ENCODE measurements at places on chromosomes 6 and 20.

GRCh38 chr6:125406741-125407140 is 105.0 kb upstream of the HDDC2 start:
- no peak for DNase-seq

DNA sequence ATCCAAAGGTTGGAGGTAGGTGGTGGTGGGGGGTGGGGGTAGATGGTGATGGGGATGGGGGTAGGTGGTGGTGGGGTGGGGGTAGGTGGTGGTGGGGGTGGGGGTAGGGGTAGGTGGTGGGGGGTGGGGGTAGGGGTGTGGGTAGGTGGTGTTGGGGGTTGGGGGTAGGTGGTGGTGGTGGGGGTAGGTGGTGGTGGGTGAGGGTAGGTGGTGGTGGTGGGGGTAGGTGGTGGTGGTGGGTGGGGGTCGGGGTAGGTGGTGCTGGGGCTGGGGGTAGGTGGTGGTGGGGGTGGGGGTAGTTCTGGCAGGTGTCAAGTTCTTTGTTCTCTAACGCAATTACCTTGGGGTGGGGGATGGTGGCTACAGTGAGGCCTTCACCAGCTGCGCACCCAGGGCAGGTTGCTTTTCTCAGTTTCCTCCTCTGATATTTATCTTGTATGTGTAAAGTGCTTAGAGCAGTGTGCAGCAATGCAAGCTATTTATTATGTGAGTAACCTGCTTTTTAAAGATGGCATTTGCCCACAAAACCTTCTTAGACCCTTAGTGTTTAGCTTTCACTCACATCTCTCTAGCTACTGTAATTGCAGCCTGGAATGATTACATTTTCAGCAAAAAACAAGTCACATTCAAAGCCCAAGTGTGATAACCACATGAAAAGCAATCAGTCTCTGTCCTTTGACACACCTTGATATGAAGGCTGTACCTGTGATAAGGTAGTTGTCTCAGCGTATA is 8.2 kb upstream of the CCDC167 start:
- DNase-seq, result no peak

DNA sequence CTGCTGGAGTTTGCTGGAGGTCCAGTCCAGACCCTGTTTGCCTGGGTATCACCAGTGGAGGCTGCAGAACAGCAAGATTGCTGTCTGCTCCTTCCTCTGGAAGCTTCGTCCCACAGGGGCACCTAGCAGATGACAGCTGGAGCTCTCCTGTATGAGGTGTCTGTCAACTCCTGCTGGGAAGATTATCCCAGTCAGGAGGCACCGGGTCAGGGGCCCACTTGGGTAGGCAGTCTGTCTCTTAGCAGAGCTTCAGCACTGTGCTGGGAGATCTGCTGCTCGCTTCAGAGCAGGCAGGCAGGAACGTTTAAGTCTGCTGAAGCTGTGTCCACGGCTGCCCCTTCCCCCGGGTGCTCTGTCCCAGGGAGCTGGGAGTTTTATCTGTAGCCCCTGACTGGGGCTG is 96.8 kb upstream of the SLC35F1 start:
- DNase-seq, result no peak

DNA sequence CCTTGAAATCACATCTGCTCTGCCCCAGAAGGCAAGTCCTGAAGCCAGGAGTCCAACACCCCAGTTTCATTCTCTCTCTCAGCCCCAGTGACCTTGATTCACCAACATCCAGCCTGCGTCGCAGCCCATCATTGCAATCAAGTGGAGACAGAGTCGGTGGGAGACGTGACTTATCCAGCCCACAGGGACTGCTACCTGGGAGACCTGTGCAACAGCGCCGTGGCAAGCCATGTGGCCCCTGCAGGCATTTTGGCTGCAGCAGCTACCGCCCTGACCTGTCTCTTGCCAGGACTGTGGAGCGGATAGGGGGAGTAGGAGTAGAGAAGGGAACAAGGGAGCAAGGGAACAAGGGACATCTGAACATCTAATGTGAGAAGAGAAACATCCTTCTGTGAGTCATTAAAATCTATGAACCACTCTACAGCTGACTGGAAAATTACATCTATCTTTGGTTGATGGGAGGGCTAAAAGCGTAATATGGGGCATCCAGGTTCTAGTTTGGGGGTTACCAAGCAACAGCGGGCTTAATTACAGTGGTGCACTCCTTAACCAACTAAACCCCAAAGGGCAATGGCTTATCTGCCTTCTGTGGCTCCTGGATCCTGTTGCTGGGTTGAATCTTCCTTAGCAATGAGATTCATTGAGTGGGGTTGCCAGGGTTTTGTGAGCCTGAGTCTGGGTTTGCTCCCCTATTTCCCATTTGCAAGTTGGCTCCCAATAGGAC is 2.5 kb downstream of the LY6G6D start:
- no peak for DNase-seq

DNA sequence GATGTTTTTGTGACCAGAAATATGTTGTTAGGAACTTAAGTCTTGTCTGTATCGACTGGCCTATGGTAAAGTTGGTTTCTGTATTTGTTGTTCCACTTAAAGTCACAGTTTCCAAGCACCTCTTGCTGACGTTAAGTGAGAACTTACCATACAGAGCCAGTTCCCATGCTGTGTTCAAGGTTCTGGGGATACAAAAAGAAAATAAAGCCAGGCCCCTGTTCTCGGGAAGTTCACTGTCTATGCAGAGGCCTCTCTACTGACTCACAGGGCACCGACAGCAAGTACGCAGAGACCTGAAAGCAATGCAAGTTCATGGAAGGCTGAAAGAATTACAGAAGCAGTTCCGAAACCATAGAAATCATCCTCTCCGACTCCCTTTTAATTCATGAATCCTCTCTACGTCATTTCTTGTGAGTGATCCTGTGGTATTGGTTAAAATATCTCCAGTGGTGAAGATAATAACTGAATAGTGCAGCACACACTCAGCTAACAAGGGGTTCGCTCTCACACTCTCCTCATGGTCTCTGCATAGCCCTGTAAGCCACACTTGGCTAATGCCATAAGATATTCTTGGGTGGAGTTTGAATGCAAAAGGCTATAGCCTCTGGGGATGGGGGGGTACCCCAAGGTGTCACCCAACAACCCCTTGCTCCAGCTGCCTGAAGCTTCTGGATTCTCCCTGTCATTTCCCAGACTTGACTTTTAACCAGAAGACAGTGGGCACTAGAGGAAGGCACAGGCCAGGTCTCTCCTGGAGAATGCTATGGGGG is 91.2 kb upstream of the EXOC2 start:
- DNase-seq, result no peak

GRCh38 chr6:74369556-74369993 is 673.6 kb downstream of the CD109 start:
- no peak for DNase-seq

DNA sequence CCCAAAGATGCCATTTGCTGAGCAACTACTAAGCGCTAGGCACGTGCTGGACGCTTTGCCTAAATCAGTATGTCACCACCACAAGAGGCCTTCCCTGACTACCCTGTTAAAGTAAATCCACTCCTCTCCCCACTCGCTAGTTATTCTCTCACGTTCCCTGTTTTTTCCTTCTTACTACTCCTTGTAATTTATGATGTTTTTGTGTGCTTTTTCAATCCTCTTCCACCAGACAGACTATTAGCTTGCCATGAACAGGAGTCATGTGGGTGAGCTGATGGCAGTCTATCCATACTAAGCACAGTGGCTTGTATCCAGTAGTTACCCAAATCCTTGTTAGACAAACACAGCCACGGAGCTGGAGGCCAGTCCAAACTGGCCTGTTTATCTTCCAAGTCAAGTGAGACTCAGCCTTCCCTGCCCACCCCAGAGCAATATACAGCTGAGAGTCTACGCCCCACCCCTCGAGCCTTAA is 41.2 kb downstream of the C6orf132 start:
- DNase-seq, result no peak

DNA sequence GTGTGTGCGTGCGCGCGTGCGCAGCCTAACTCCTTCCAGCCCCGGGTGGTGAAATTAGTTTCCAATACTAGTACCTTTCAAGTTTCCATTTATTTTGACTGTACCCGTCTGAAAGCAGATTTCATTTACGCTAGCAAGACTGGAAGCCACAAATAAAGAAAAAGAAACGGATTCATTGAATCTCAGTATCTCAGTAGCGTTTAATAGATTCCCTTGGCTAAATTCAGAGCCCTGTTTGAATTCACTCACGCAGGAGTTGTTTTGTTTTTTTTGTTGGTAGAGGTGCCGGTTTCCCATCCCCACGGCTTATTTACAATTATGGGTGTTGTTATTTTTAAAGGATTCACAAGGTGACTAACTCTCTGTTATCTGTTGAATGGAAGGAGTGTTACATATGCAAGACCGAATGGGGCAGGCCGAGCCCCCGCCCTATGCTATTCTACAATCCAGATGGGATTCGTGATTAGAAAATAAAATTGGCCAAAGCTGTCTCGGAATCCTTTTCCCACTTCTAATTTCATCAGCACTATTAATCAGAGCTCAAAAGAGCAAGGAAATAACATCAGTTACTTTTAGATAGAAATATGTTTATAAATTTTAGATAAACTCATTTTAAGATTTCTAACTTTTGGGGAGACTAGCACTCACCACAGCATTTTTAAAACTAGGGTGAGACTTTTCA is 2.3 kb upstream of the INSM1 start:
- DNase-seq, result no peak

- DNase-seq, result no peak
These were observed 17.0 kb upstream of the TOP1 start for GRCh38 chr20:41011551-41012067.

DNA sequence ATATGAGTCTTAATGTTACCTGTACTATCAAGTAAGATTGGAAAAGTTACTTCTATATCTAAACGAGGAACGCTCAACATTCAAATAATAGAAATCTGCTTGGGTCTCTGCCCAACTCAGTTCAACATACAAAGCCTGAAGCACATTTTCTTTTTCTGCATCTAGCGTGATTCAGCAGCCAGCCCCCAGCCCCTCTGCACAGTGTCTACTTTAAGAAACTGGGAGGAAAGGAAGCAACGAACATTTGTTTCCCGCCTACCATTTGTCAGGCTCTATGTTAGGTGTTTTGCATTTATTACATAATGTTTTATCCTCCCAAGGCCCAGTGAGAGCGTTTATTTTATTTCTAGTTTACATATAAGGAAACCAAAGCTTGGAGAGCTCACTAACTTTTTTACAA is 17.3 kb downstream of the PHACTR1 start:
- DNase-seq, result no peak

DNA sequence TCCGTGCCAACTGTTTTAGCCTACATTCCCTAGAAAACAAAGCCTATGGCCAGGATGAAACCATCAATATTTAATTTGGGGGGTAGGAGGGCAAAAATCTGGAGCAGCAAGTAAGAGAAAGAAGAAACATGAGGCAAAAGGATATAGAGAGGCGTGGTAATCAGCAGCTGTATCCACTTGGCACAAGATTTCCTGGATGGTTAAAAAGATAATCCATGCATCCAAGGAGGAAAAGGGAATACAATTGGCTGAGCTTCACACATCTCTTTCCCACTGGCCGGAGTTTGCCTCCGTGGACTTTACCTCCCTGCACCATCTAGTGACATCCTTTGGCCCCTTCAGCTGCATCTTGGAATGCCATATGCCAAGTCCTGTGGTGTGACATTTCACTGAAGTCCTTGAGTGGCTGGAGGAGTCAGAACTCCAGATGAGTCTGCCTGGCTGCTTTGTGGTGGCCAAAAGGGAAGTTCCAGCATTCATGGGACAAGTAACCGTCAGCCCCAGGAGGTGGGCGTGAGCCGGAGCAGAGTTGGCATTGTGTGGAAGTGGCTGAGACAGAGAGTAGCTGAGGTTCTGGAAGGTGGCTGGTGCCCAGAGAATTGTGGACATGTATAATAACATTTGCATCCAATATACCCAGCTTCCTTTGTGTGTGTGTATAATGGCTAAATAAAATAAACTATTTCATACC is 13.7 kb upstream of the TMX4 start:
- no peak for DNase-seq

GRCh38 chr6:121780325-121781321 is 345.2 kb downstream of the GJA1 start:
- DNase-seq, result no peak

GRCh38 chr6:139406577-139407343 is 32.3 kb upstream of the CITED2 start:
- no peak for DNase-seq

DNA sequence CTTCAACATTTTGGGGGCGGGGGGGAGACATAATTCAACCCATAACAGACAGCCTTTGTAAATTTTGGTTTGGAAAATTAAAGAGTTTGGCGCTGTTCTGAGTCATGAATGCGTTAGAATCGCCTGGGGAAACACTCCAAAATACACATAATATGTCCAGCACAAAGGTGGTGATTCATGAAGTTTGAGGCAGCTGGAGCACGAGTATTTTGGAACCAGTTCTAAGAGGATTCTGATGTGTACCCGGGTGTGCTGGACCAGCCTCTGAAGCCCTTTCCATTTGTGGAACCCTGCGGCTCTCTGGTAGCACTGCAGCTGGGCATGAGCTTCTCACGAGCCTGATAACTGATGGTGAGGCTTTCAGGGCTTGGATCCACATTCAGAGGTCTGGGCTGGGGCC is 4.7 kb downstream of the GMPR start:
- DNase-seq, result no peak

GRCh38 chr6:125927761-125928160 is 28.8 kb upstream of the HINT3 start:
- DNase-seq, result no peak

- no peak for DNase-seq
These were observed 64.4 kb downstream of the FILIP1 start for GRCh38 chr6:75429061-75429703.

DNA sequence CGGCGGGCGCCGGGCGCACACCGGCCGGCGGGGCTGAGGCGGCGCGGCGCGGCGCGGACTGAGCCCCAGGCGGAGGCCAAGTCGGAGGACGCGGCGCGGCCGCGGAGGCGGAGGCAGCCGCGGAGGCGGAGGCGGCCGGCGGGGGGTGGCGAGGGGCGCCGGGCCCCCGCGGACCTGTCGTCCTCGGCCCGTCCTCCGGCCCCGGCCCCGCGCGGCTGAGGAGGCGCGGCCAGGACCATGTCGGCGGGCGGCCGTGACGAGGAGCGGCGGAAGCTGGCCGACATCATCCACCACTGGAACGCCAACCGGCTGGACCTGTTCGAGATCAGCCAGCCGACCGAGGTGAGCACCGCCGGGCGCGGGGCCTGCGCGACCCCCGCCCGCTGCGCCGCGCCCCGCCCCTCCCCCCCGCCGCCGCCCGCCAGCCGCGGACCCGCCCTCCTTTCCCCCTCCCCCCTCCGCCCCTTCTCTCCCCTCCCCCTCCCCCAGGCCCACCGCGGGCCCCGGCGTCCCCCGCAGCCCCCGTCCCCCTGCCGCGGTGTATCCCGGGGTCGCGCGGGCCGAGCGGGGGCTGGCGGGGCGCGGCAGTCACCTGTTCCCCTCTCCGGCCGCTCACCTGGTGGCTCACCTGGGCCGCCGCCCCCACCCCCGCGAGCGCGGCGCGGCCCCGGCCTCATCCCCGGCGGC is at the start of gene AFDN:
Gene AFDN (plus strand): TSS at position 16 of the 687 bp plus-strand sequence. CDS start 222 bp downstream, at position 238.
- DNase-seq, result no peak
